Activated naive CD4-positive, alpha-beta T cell treated with Interleukin-2 at 50 U/mL for 16 hours (primary cell): ENCODE measurements at places on chromosomes 2 and 18.

DNA sequence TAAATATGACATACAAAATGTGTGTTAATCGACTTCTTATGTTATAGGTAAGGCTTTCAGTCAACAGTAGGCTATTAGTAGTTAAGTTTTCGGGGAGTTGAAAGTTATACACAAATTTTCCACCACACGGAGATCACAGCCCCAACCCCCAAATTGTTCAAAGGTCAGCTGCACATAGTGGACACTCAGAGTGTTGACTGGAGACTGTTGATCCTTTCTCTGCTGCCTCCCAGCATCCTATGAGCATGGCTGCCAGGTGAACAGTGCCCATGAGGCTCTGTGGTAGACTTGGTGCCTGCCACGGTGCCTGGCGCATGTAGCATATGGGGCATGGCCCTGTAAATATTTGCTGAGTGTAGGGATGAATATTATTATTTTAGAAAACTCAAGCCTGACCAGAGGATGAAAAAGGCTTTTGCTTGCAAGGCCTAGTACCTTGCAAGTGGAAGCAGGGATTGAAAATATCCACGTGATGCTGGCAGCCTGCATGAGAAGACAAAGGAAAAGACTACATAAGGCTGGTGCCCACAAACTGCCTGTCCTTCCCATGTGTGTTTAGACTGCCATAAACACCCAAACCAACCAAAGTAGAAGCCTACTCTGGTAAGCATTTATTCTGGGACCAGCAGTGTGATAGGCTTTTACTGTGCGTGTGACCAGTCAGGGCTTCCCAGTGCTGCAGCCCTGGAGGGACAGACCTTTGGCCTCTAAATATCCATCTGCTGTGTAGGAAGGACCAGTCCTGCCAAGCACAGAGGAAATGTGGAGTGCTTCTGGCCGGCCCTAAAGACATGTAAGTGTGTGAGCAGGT lies 226.1 kb downstream of the LDLRAD4 start:
- DNase-seq, result no peak

DNA sequence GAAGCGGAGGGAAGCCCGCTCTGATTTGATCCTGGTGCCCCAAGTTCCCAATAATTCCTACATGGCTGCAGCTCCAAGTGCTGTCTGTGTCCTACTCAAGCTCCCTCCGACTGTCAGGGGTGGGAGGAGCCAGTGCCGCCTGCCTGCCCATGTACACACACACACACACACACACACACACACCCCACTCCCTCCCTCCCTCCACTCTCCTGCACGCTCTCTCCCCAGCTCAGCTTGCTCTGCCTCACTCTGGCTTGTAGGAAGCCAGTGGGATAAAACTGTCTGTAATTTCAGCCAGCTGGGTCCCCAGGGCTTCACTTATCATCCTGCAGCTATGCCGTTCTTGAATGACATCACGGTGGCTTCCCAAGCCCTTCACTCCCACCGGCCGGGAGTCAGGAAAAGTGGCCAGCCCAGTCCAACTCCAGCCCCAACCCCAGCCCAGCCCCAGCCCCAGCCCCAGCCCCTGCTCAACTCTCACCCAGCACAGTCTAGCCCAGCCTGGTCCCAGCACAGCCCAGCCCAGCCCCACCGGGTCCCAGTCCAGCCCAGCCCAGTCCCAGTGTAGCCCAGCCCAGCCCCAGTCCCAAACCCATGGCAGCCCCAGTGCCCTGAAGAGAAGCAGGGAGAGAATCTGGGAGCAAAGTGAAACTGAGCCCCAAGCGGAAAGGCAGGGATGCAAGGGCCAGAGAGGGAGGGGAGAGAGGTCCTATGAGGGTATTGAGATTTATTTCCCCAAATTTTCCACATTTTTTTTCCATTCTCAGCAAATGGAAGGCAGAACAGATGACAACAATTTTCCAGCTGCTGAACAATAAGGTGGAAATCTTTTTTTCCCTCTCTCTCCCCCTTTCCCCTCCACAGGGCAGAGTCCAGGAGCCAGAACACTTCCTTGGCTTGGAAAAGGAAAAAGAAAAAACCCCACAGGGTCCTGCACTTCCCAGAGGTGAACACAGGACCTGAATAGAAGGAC lies 144.0 kb downstream of the TNS1 start:
- no peak for DNase-seq

GRCh38 chr2:120632796-120633646 lies 102.6 kb upstream of the GLI2 start:
- DNase-seq, result no peak

DNA sequence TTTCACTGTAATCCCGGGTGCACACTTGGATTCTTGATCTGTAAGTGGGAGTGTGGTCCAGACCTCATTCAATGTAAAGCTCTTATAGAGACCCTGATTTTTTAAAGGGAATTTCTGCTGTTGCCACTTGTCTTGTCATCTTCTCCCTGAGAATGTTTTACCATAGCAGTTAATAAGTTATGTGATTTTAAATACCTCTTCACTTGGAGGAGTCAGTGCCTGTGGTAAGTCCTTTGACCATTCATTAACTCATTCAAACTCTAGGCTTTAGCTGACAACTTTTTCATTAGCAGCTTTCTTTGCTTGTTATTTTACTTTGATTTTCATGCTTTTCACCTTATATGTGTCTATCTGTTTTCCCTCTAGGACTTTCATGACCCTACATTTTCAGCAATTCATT lies 51.3 kb downstream of the FMNL2 start:
- no peak for DNase-seq

DNA sequence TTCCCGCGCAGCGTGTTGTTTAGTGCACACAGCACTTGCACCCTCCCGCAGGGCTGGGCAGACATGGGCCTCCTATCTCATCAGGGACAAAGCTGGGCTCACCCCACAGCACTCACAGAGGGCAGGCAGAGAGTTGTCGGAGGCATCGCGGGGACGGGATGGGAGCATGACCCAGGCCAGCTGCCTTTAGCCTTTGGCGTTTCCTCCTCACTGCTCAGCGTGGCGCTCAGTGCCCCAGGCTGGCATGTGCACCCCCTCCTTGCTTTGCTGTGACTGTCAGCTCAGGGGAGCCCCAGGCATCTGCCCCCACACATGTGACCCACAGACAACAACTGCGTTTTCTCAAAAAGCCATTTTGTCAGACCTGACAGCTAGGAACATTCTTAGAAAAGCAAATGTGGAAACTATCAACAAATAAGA lies 101.1 kb downstream of the RNF144A start:
- DNase-seq, result no peak

GRCh38 chr18:56273541-56274219 lies 364.7 kb downstream of the TXNL1 start:
- no peak for DNase-seq

DNA sequence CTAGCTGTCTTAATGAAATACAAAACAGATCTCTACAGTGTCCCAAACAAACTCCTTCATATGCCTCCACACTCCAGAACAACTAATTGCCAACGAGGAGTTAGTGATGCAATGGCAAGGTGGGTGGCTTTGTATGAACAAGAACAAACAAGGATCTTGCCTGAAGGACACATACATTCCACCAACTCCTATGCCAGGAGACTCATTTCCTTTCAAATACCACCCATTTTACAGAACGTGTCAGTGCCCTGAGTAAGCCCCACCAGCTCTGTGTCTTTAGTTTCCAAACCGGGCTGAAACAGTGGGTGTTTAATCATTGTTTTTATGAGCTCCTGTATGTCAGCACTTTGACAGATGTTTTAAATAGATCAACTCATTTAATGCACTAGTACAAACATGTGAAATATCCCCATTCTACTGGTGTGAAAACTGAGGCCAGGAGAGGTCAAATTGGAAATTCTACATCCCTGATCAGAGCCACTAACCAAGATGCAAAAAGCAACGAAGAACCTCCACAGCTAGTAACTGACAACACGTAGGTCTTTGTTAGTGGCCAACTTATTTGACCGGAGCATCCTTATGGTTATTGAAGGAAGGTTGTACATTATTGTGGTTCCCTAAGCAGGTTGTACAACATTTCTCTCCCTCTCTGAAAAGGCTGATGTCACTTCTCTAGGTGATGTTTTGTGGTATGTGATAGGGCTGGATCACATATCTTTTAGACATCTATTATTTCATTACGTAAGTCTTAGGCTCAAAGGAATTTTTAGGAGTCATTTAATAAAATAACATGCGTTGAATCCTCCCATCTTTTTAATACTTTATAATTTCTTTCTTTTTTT lies 534.9 kb upstream of the TNP1 start:
- no peak for DNase-seq

GRCh38 chr2:164896226-164896625 lies 54.6 kb upstream of the COBLL1 start:
- no peak for DNase-seq

GRCh38 chr2:39534095-39534711 lies 97.1 kb upstream of the MAP4K3 start:
- no peak for DNase-seq

DNA sequence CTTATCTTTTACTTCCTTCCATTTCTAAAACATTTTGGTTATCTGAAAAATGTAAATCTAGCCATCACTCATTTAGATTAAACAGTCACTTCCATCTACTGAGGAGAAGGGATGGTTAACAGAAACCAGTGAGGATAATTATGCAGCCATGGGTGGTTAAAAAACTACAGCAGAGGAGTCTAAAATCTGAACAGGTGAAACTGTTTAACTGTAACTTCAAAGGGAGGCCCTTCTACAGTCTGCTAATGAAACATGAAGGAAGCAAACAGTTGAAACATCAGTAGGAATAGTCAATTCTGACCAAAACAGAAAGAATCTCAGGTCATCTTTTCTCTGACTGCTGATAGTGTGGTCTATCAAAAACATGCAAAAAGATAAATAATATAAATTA lies 71.0 kb downstream of the DTNB start:
- no peak for DNase-seq

DNA sequence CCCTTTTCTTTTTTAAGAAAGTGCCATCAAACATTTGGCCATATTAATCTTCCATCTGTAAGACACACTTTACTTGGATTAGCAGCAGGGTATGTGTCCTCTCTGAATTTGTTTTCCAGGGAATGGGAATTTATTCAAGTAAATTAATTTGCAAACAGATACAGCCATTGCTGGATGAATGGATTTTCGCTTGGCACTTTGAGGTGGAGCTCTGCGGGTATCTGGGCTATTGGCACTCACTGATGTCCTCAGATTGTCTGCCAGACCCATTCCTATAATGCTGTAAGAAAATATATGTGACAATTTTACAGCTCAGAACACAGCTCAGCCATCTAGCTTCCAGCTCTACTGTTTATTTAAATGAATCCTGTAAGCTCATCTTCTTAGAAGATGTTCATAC lies 201.2 kb upstream of the CDH20 start:
- no peak for DNase-seq

DNA sequence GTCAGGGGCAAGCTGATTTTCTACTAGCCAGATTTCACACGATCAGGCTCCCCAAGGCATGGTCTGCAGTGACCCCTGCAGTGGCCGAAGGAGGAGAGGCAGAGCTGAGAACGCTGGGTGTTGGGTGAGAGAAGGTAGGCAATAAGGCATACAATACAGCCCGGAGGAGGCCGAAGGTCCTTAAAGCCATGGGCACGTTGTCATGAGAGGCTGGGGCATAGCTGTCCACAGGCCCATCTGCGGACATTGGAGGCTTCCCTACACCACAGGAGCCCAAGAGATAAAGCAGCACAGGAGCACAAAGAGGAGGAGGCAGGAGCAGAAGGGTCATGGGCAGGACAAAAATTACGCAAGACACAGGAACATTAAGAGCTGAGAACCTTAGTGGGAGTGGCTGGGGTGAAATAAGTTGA lies 16.7 kb upstream of the BZW1 start:
- DNase-seq, result no peak

- no peak for DNase-seq
These were observed at the start of gene TNFAIP6 for GRCh38 chr2:151357359-151357758. Gene TNFAIP6 (plus strand): TSS chr2:151357592. CDS start chr2:151357667, 75 bp downstream.

- no peak for DNase-seq
These were observed 67.3 kb downstream of the NDUFA10 start for GRCh38 chr2:239957681-239958472.

DNA sequence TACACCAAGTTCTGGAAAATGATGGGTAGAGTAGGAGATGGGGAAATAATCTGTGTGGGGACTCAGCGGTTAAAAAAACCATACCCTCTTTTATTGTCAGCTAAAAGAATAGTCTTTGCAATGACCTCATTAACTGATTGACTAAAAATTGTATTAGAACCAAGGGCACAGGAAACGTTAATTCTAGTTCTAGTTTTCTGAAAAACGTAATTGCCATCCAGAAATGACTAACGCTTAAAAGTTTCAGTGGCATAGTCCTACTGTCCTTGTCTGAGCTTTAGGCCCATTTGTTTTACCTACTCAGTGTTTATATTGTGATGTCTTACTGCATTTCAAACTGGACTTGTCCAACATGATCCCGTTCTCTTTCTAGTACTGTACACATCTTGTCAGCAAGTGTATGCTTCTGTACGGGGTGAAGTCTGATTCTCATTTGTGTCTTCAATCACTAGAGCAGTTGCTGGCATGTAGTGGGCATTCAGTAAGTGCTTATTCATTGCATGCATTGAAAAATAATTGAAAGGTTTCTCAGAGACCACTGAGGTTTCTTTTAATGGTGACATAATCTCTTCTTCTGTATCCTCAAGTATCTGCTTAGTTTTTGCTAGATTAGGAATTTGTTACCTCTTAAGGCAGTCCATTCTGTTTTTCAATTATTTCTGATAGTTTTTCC lies 81.5 kb downstream of the ZNF407 start:
- no peak for DNase-seq

DNA sequence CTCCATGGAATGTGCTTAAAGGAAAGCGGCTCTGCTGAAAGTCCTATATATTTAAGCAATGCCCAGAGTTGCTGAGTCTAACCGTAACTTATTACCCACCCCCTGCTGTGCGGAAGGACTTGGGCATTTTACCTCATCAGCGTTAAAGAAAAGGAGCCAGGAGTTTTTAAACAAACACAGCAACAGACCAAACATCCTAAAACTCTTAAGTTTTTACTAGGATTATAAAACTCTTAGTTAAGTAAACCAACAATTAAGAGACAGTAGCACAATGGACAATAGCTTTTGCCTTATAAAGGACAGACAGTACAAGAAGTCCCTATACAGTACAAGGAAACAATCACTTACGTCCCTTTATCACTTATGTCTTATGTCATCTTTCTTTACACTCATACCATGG lies 90.2 kb downstream of the ZNF521 start:
- no peak for DNase-seq

DNA sequence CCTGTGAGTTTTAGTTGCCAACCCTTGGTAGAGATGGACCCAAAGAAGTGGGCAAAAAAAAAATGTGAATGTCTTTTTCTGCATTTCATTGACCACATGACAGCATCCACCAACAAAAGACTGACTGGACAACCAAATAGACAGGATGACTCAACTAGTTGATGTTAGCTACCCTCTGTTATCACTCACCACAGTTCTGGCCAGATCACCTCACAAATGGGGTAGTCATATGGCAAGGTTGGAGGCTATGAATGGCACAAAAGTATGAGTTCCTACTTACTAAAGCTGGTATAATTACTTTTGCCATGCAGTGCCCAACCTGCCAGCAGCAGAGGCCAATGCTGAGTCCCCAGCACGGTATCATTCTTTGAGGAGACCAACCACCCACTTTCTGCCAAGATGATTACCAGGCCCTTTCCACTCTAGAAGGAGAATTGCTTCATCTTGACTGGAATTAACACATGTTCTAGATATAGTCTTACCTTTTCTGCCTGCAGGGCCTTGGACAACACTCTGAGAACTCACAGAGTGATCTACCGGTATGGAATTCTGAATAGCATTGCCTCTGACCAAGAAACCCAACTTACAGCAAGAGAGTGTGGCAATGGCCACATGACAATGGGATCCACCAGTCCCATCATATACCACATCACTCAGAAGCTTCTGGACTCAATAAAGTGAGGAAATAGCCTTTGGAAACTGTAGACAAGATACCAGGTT lies 20.1 kb upstream of the TCF7L1 start:
- DNase-seq, result no peak

GRCh38 chr2:27842894-27843293 lies 47.3 kb downstream of the RBKS start:
- DNase-seq, result no peak

GRCh38 chr18:78099979-78100588 lies 850.4 kb downstream of the GALR1 start:
- DNase-seq, result no peak
